ENCODE measurements at places on chromosomes 12 and 14.

DNA sequence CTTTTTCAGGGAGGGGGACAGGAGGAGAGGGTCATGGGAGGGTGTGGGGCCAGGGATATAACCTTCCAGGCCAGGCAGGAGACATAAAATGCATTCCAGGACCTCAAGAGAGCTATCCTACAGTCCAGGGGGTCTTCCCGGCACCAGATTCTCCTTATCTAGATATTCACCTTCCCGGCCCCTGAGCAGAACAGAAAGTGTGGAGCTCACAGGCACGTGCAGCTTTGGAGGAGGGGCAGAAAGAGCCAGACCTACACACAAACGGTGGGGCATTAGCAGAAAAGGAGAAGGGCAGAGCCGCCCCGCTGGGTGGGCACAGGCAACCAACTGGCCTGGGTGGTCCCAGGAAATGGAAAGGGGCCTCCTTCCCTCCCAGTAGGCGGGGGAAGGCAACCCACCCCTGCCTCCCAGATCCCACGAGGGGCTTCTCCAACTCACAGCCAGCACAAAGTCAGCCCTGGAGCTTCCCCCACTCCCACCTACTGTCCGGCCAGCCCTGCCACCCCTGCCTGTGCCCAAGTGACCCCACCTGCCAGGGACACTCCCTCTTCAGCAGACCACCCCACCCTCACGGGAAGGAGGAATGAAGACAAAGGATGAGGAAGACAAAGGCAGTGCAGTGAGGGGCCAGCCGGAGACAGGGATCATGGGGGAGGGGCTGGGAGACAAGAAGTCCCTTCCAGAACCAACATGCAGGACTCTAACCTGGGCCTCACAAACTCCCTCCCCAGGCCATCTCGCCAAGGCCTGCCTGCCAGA lies 33.3 kb downstream of the CCDC85C start:
- H3K4me3 ChIP-seq, result no peak overlapping the region
- peaks cover under 1% of the 10 kb centered on the region for H3K36me3 ChIP-seq
- peaks cover 63% of the 10 kb centered on the region for H3K4me1 ChIP-seq

DNA sequence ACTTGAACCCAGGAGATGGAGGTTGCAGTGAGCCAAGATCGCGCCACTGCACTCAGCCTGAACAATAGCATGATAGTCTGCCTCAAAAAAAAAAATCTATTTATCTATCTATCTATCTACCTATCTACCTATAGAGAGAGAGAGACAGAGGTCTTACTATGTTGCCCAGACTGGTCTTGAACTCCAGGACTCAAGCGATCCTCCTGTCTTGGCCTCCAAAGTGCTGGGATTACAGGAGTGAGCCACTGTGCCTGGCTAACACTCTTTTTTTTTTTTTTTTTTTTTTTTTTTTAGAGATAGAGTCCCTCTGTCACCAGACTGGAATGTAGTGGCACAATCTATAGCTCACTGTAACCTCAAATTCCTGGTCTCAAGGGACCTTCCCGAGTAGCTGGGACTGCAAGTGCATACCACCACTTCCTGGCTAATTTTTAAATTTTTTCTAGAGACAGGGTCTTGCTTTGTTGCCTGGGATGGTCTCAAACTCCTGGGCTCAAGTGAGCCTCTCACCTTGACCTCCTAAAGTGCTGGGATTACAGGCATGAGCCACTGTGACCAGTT lies 1.9 kb downstream of the FAM186A start:
- H3K4me3 ChIP-seq, result no peak overlapping the region
- no peaks in the 10 kb centered on the region for H3K27me3 ChIP-seq
- no peaks in the 10 kb centered on the region for H3K36me3 ChIP-seq
- H3K27ac ChIP-seq, result no peak overlapping the region
- DNase-seq, result no peak

- H3K36me3 ChIP-seq, result no peaks in the 10 kb centered on the region
- DNase-seq, result no peak
- H3K27ac ChIP-seq, result no peak overlapping the region
- H3K4me3 ChIP-seq, result no peak overlapping the region
Measured at GRCh38 chr12:25585021-25585523, 32.0 kb upstream of the LMNTD1 start.

GRCh38 chr12:108430245-108430644 lies 84.8 kb upstream of the FICD start:
- no peak overlapping the region for H3K4me3 ChIP-seq
- no peaks in the 10 kb centered on the region for H3K36me3 ChIP-seq
- no peak overlapping the region for H3K27ac ChIP-seq

- H3K4me1 ChIP-seq, result no peaks in the 10 kb centered on the region
- H3K27ac ChIP-seq, result no peak within 1 kb of the TSS
- DNase-seq, result no peak
- no peak within 1 kb of the TSS for H3K4me3 ChIP-seq
- H3K27me3 ChIP-seq, result peaks cover 6% of the 10 kb centered on the region
Measured at GRCh38 chr12:128267131-128267622, at the start of gene TMEM132C. TSS of gene TMEM132C (plus strand) at chr12:128267170. CDS start at chr12:128267403, 233 bp downstream.

- no peak overlapping the region for H3K27ac ChIP-seq
- peaks cover 8% of the 10 kb centered on the region for H3K27me3 ChIP-seq
- no peak for DNase-seq
- H3K36me3 ChIP-seq, result peaks cover 15% of the 10 kb centered on the region
Measured at GRCh38 chr12:130339951-130340350, 2.3 kb downstream of the PIWIL1 start.

DNA sequence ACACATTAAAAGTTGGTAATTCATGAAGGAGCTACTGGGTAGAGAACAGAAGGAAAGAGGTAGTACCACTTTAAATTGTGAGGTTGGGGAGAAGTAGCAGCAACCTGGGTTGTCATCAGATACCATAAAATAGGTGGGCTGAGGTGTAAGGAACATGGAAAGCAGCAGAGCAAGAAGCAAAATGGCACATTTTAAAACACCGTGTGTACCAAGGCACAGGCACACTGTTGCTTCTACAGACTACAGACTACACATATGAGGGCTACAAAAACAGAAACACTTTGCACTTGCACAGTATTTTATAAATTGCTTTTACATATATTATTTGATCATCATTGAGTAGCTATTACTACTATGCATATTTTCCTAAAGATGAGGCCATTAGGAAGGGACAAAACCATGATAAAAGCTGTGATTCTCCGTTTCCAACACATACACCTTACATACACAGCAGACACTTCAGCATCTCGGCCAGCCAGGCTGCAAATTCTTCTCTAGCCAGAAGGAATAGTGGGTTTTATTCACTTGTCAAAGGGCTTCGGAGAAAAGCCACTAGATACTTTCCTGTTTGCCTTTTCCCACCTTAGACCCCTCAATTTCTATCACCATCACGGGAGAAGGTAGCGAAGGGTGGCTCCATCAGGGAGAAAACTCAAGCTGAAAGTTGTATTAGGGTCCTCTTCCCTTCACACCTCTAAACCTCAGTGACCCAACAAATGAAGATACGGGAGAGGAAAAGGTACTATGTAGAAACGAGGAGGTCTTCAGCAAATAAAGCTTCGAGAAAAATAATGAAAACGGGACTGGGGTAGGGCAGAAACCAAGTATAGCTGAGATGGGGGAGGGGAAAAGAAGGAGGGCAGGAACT lies 1.6 kb downstream of the PYM1 start:
- H3K4me3 ChIP-seq, result peak overlapping the region; percentile 99
- H3K27ac ChIP-seq, result peak overlapping the region; percentile 84
- H3K36me3 ChIP-seq, result peaks cover 21% of the 10 kb centered on the region

DNA sequence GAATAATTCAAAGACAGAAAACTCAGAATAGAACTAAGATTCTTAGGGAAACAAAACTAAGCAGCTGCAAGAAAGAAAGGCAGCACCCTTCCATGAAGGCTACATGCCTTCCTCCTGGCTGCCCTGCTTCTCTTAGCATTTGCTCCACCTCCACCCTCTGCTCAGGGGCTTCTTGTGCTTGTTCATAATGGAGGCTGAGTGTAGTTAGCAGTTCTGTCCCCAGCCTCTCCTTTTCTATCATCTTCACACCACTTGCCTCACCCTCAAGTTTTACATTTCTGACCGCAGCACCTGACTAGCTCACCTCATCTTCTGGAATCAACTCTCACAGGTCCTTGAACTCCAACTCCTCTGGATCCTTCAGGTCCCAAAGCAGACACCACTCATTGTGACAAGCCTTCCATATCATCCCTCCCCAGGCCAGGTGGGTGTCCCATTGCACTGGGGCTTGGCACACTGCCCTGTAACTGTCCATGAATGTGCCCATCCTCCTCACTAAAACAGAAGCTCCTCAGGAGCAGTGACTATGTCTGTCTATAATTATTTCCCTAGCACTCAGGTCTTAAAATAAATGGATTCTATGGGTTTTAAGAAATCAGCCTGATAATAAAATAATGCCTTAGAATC lies 139.1 kb downstream of the TMTC1 start:
- no peak for DNase-seq
- H3K36me3 ChIP-seq, result no peaks in the 10 kb centered on the region
- H3K4me1 ChIP-seq, result no peaks in the 10 kb centered on the region
- no peak overlapping the region for H3K27ac ChIP-seq
- H3K27me3 ChIP-seq, result no peaks in the 10 kb centered on the region
- H3K4me3 ChIP-seq, result no peak overlapping the region

GRCh38 chr12:9049520-9050133 lies 60.3 kb downstream of the KLRG1 start:
- H3K27me3 ChIP-seq, result peaks cover 1% of the 10 kb centered on the region
- H3K4me3 ChIP-seq, result no peak overlapping the region
- no peaks in the 10 kb centered on the region for H3K36me3 ChIP-seq
- H3K4me1 ChIP-seq, result peaks cover 3% of the 10 kb centered on the region
- peak; percentile 40 for DNase-seq

DNA sequence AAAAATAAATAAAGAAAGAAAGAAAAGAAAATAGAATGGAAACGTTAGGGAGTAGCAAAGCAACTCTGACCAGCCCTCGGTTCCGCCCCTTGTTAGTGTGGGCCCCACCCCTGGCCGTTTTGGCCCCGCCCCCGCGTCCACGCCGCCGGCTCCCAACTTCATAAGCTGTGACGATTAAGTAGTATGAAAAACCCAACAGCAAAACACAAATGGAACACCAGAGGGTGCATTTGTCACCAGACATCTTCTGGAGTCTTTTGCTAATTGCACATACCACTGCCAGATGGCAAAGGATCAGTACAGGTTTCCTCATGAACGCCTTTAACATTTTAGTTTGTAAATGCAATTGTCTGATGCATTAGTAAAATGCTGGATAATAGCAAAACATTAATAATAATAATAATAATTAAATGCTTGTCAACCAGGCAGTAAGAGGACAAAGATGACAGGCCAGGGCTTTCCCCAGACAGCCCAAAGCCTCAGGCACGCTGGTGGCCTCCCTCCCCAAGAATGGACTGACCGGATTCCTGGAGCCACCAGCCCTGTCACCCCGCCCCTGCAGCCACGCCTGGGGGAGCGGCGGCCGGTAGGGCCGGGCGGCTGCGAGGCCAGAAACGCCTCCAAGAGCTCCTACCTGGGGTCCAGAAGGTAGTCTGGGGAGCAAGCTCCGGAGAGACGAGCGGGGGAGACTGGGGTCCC lies 23.6 kb downstream of the HSP90AA1 start:
- H3K36me3 ChIP-seq, result peaks cover 3% of the 10 kb centered on the region
- H3K27me3 ChIP-seq, result peaks cover 1% of the 10 kb centered on the region
- H3K27ac ChIP-seq, result no peak overlapping the region
- H3K4me3 ChIP-seq, result no peak overlapping the region
- peak; percentile 74 for DNase-seq

- H3K4me1 ChIP-seq, result peaks cover 4% of the 10 kb centered on the region
- no peak for DNase-seq
- H3K27me3 ChIP-seq, result no peaks in the 10 kb centered on the region
- H3K4me3 ChIP-seq, result no peak overlapping the region
Measured at GRCh38 chr12:76568130-76568529, 8.6 kb upstream of the OSBPL8 start.

- H3K27me3 ChIP-seq, result peaks cover 1% of the 10 kb centered on the region
- H3K27ac ChIP-seq, result no peak overlapping the region
- H3K36me3 ChIP-seq, result no peaks in the 10 kb centered on the region
- H3K4me1 ChIP-seq, result no peaks in the 10 kb centered on the region
- H3K4me3 ChIP-seq, result no peak overlapping the region
Measured at GRCh38 chr12:52372216-52373154, 5.2 kb upstream of the KRT85 start.

- no peaks in the 10 kb centered on the region for H3K4me1 ChIP-seq
- peaks cover 6% of the 10 kb centered on the region for H3K36me3 ChIP-seq
- no peak overlapping the region for H3K27ac ChIP-seq
- H3K27me3 ChIP-seq, result no peaks in the 10 kb centered on the region
Measured at GRCh38 chr12:106974511-106974910, 12.4 kb downstream of the MTERF2 start.

DNA sequence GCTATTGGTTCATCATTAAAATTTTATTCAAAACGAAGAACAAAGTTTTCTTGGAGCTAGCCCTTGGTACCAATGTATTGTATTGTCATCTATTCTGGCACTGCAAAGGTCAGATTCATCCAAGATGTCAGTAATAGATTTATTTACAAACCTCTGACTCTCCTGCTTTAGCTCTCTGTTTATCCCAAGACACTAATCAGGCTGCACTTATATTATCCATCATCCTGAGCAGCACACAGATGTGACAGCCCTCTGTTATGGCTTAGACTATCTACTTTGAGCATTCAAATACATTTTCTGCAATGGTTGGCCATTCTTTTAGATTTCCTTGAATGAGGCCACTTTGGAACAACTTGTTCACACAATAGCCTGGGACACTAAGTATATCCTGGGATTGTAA lies 5.0 kb upstream of the PTPRR start:
- no peaks in the 10 kb centered on the region for H3K36me3 ChIP-seq
- H3K27me3 ChIP-seq, result peaks cover 1% of the 10 kb centered on the region
- no peak overlapping the region for H3K4me3 ChIP-seq
- DNase-seq, result no peak

DNA sequence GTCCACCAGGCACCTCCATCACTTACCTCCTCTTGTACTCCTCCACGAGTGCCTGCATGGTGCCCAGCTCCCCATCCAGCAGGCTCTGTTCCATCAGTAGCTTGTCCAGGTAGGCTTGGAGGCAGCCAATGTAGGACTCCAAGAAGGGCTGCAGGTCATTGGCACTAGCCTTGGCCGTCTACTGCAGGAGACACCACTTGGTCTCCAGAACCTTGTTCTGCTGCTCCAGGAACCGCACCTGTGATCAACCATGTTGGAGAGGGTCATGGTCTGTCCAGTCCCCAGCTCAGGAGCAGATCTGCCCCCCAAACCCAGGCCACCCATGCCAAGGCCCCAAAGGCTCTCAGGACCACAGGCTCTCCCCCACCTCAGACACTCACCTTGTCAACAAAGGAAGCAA lies 23.9 kb downstream of the KRT76 start:
- no peak overlapping the region for H3K4me3 ChIP-seq
- H3K27me3 ChIP-seq, result peaks cover 6% of the 10 kb centered on the region
- H3K27ac ChIP-seq, result no peak overlapping the region
- H3K4me1 ChIP-seq, result peaks cover 5% of the 10 kb centered on the region
- DNase-seq, result no peak

Measured in endothelial cell (in vitro differentiated cells).